Left renal pelvis (tissue), 4 donors: ENCODE measurements at places on chromosomes 4 and X. TPM values are rescaled to one million over a fixed set of nuclear protein-coding genes. Genes with fewer than 3 reads are reported as not detected.

The PLAC1 gene
- 5.9 TPM for polyA plus RNA-seq

DNA sequence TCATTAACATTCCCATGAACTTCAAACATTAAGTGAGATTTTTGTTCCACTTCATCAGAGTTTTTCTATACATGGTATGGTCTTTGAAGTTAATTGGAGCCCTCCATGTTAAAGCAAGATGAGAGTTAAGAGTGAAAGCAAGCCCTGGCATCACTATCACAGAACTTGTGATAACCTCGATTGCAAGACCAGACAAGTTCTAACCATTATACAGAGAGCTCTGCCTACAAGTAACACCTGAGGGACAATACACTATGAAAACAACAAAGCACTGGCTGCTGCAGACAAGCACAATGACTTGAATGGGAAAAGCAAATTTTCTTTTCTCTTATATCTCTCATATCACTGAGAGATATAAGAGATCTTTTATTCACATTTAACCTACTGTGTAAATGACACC, 126.6 kb upstream of the GYPA start:
- DNase-seq = no peak

DNA sequence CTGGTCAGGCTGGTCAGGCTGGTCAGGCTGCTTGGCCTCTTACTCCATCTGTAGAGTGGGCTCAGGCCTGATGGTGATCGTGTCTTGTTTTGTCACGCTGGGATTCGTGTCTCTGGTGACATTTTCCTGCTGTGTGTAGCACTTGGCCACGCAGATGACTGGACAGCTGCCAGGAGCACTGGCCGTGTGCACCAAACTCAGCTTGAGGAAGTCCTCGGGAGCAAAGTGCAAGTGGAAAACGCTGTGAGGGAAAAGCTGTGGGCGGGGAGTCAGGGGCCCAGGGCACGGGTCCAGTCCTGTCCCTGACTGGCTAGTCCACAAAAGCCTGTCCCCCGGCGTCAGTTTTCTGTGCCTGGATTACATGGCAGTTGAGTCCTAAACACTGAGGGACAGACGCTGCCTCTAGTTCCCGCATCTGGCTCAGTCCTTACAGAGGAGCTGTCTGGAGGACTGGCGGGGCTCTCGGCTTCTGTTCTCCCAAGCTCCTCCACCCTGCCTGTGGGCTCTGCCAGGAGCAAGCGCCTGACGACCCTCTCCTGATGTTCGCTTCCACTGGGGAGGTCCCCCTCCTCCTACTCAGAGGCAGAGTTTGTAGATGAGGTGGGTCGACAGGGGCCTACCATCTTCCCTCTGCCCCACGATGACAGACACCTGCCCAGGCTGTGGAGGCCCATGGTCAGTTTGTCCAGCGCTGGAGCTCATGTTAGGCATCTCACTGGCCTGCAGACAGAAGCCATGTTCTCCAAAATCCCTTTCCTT, 35.9 kb upstream of the GRPEL1 start:
- peak; percentile 55 for DNase-seq

DNA sequence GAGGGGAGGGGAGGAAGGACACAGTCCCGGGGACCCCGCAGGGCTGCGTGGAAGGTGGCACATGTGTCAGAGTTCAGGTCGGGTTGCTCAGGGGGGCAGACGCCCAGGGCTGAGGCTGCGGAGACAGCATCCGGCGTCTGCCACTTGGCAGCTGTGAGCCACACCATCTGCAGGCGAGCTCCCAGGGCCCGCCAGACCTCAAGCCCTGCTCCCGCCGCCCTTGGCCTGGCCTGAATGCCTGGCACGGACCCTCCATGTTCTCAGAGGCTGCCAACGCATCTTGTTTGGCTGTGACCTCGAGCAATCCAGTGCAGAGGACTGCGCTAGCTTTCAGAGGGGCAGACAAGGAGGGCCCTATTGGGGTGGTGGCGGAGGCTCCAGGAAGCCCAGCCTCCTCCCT, 5.1 kb downstream of the BGN start:
- no peak for DNase-seq

GRCh38 chr4:30256116-30256832, 463.9 kb upstream of the PCDH7 start:
- DNase-seq = no peak
